Stimulated activated CD4-positive, alpha-beta T cell treated with anti-CD3 and anti-CD28 coated beads, Interleukin-1b, Interleukin-23, amount 100 ng/mL, for 1 hour (primary cell): ENCODE measurements at places on chromosomes 13 and 19.

GRCh38 chr19:7605490-7606222, 10.0 kb downstream of the CAMSAP3 start:
- no peak for DNase-seq

GRCh38 chr19:7912697-7913564, 1.7 kb upstream of the TGFBR3L start:
- no peak for DNase-seq

GRCh38 chr13:69769608-69770007, 338.0 kb upstream of the ATXN8OS start:
- DNase-seq: no peak

GRCh38 chr19:9013988-9014387, 3.8 kb upstream of the MUC16 start:
- DNase-seq: no peak

DNA sequence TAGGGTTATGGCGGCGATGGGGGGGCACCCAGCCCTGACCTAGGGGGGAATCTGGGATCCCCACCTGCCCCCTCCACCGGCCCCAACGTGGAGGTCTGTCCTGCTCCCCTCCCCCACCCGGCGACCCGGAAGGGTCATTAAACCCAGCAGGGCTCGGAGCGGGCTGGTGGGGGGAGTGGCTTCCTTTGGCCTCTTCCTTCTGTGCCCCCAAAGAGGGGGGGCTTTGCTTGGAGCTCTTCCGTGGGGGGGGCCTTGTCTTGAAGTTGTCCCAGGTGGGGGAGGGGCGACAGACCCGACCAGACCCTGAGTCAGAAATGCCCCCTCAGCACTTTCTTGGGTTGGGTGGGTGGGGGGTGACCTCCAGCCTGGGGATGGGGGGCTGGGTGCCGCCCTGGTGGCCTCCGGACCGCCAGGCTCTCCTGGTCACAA, 1.5 kb downstream of the ARID3A start:
- DNase-seq: no peak
